Choroid plexus epithelial cell (primary cell): ENCODE measurements at places on chromosomes 2 and 18.

GRCh38 chr18:48572402-48573126 is 33.7 kb downstream of the CTIF start:
- DNase-seq: peak; percentile 35

DNA sequence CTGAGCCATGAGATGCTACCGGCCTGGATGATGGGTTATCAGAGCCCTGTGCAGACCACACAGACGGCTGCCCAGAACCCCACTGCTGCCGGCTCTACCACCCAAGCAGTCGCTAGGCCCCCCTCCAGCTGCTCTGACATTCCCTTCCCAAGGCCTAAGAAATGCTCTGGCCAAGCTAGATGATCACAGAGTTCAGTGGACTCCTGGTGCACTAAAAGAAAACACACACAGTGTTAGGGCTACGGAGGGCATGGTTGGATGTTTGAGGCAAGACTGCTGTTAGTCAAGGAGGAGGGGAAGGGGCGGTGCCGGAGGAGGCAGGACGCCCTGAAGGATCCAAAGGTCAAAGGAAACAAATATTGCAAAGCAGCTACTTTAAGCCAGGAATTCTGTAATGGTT is 174.5 kb downstream of the MYCN start:
- DNase-seq: no peak

DNA sequence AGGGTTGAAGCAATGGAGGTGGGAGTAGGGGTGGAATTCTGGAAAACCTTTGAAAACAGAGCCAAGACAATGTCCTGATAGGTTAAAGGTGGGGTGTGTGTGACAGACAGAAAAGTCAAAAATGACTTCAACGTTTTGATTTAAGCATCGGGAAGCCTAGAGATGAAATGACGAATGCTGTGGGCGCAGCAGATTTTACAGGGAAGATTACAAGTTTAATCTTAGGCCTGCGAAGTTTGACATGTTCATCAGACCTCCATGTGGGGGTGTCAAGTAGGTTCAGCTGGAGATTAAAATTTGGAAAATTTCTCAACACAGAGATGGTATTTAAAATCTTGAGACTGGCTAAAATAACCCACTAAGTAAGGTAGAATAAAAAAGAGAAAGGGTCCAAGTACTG is 453.3 kb downstream of the TXNL1 start:
- DNase-seq: no peak

DNA sequence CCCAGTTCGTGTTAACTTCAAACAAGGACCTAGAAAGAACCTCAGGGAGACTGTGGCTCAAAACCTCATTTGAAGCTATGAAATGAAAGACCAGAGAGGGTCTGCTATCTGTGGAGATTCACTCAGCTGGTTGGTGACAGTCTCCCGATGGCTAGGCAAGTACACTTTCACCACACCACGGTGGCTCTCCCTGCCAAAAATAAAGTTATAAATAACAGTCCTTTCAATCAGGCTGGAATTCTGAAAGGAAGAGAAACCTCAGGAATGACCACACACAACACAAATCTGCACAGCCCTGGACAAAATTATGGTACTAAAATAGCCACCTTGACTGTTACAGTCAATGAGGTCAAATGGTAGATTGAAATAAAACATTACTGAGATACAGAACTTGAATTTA is 160.3 kb upstream of the ACAA2 start:
- no peak for DNase-seq

DNA sequence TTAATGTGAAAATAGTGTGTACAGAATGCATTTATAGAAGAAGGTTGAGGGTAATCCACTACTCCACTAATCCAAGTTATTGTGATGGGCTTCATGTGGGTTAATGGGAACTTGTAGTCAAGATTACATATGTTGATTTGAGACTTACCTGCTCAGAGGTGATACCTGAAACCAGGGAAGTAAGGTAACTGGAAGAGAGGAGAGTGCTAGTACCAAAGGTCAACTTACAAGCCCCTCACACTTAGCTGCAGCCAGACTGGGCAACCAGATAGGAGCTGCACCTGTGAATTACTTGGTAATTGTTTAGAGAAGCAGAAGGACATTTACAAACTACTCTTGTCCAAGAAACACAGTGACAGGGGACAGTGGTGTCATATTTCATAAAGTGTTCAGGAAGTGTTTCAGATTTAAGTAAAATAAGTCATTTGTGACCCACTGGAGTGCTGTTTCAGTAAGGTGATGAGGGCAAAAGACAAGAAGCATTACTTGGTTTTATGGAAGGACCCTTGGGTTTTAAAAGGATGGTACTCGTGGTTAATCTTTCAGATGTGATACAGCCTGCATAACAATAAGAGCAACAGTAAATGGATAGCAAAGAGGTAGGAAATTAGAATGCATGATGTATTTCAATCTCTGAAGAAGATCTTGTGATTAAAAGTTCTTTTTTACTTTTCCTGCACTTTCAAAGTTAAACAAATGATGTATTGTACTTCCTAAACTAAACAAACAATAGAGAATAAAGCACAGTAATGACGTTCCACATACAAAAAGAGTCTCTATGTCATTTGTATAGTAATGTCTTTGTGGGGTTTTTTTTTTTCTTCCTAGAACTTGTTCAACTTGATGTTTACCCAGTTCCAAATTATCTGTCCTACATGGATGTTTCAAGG is 189.3 kb downstream of the PHLPP1 start:
- no peak for DNase-seq

- no peak for DNase-seq
Measured at GRCh38 chr18:62738639-62739038, 23.3 kb downstream of the PHLPP1 start.
